ENCODE measurements at places on chromosomes 6 and 20.

DNA sequence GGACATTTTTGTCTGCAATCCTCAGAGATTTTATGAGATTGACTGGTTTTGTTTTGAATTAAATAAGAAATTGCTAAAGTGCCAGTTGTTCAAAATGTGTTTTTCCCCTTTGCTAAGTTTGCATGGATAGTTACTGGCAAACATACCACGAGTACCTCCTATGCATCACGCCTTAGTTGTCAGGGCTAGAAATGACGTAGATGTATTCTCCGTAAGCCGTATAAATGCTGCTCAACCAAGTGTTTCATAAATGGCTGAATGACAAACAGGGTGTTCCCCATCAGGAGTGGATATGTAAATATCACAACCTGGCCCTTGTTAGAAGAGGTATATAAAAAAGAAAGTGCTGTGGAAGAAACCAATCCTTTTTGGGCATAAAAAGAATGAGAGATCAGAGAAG, 341.1 kb upstream of the ZFP64 start:
- DNase-seq, result no peak

DNA sequence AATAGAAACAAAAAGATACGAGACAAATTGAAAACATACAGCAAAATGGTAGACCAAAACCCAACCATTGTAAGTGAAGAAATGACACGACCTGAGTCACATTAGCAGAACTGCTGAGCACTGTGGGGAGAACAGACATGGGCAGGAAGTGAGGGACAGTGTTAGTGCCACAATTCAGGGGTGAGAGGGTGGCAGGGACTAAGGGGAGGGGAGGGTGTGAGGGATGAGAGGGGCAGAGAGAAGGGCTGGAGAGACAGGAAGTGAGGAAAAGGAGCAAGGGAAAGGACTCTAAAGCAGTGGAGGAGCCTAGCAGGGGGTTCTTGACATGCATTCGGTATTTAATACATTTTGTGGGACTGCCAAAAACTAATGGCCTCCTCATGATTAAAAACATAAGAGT, 45.0 kb upstream of the TRIM26 start:
- no peak for DNase-seq

- no peak for DNase-seq
These were observed 119.7 kb downstream of the PSMB1 start for GRCh38 chr6:170433163-170434116.

DNA sequence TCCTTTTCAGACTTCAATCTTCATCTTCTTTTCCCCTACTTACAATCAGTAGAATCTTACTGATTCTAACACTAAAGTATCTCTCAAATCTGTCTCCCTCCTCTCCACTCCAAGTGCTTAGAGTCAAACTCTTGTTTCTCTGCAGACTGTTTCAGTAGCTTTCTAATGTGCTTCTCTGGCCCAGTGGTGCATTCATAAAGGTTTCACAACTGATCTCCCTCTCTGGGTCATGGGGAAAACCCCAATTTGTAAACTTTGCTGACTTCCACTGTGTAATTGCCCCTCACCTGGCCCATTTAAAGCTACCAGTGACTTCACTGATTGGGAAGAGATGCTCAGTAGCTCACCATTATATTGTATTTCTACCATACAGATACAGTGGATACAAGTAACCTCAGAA, 183.6 kb downstream of the FAXC start:
- DNase-seq, result no peak

DNA sequence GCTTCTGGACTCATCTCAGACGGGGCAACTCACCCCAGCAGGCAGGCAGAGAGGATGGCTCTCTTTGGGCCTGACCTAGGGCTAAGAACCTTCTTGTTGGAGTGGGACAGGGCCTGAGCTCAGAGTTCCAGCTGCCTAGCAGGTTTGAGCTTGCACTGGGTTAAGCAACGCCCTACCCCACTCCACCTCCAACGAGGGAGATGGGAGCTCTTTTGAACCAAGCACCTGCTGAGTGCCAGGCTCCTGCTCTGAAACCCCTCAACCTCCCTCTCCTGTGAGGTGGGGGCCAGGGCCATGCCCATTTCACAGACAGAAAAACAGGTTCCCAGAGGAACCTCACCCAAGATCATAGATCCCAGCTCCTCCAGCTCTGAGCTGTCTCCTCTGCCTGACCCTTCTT, 54.3 kb downstream of the SNAI1 start:
- DNase-seq, result no peak

DNA sequence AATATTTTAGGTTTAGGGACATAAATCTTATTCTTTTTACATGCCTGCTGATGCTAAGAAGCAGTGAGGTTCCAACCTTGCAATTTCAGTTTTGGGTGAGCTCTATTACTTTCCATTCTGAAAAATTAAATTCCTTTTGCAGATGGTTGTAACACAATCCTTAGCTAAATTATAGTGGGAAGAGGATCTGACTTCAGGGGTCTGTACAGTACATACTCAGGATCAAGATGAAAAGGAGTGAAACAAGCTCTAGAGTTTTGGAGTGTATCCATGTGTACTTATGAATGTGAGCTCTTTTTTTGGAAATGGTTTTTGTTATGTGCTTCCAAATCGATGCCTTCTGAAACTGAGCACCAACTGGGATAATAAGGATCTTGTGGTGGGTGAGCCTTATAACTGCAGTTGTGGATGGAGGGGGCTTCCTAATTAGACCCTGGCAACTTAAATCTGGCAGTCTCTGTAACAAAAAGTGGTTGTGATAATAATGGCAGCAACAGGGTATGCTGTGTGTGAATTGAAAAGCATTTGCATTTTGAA, 218.8 kb upstream of the MAP3K7 start:
- DNase-seq, result no peak

- DNase-seq, result no peak
These were observed 9.8 kb downstream of the RBM38 start for GRCh38 chr20:57400821-57401564.

GRCh38 chr20:11766961-11767360, 150.7 kb upstream of the BTBD3 start:
- DNase-seq, result no peak

GRCh38 chr6:136950436-136951126, 28.5 kb downstream of the SLC35D3 start:
- no peak for DNase-seq

DNA sequence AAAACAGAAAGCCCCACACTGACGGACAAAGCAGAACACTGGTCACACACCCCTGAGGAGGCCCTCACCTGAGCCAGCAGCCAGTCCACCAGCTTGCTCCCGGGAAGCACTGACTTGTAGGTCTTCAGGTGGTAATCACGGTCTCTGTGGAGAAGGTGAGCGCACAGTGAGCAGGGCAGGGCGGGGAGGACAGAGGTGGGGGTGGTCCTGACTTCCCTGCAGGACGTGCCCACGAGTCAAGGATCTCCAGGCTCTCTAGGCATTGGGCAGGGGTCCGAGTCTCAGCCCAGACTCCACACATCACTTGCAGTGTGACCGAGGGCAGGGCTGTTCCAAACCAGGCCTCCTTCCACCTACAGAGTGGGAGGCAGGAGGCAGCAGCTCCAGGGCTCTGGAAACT, 151.7 kb downstream of the PREX1 start:
- DNase-seq, result no peak

- DNase-seq, result no peak
These were observed 16.7 kb upstream of the PI3 start for GRCh38 chr20:45157962-45158361.

- no peak for DNase-seq
These were observed 64.4 kb downstream of the PSMG4 start for GRCh38 chr6:3323148-3323547.

DNA sequence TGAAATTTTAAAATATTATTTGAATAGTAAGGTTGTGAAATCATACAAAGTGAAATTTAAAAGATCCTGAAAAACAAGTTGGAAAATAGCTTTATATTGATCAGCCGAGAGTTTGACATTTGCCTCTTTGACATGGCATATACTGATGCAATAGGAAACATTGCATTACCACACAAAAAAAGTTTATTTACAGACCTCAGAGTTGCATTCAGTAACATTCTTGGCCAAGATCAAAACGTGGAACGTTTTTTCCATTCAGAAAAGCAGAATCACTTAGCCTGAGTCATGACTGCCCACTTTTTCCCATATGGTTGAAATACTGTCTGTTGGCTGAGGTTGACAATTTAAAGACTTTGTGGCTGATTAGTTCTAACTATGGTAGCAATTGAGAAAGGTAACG, 55.1 kb upstream of the BACH2 start:
- DNase-seq, result no peak
